ENCODE measurements at places on chromosomes 5 and 9. TPM values are rescaled to one million over a fixed set of nuclear protein-coding genes. Genes with fewer than 3 reads are reported as not detected.

PCSK1 gene
- 0.45 TPM for polyA plus RNA-seq

SPINK1 gene
- polyA plus RNA-seq = 258 TPM

HSPB3 gene
- not detected for polyA plus RNA-seq

GMCL2 gene
- not detected for polyA plus RNA-seq

MFAP3 gene
- polyA plus RNA-seq = 4.6 TPM

SELENOP gene
- 4,199 TPM for polyA plus RNA-seq

CER1 gene
- polyA plus RNA-seq = not detected

POLR3G gene
- polyA plus RNA-seq = 0.45 TPM

DNA sequence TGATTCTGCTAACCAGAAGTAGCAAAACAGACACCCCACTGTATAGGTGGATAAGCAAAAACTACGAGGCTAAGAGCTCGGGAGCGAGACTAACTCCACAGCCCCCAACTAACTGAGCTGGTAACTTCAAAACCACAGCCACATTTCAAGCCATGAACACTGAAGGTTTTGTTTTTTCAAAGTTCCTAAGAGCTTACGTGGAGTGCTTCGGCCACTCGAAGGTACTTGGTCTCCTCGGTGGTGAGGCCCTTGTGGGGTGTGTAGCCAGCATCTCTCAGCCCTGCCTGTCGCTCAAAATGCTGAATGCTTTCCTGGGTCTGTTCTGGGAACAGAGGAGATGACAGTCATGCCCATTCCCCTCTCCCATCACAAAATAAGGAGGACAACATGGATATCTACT lies 11.1 kb downstream of the KIAA1191 start:
- H3K4me1 ChIP-seq = no peaks in the 10 kb centered on the region
- no peak for DNase-seq
- peaks cover 25% of the 10 kb centered on the region for H3K36me3 ChIP-seq
- H3K27me3 ChIP-seq = no peaks in the 10 kb centered on the region

GRCh38 chr5:153158608-153159007 lies 331.9 kb upstream of the GRIA1 start:
- H3K4me3 ChIP-seq = no peak overlapping the region
- H3K36me3 ChIP-seq = no peaks in the 10 kb centered on the region
- DNase-seq = no peak
- H3K27ac ChIP-seq = no peak overlapping the region

DNA sequence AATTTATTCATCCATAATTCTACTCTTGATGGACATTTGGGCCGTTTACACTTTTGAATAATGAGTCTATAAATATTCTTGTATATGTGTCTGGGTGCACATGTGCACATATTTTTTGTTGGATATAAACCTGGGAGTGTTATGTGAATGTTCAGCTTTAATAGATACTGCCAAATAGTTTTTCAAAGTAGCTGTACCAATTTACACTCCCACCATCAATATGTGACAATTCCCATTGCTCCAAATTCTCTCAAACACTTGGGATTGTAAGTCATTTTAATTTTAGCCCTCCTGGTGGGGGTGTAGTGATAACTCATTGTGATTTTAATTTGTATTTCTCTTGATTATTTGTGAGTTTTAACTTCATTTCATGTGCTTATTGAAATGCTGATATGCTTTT lies 114.9 kb downstream of the GRIA1 start:
- H3K4me1 ChIP-seq = no peaks in the 10 kb centered on the region
- DNase-seq = no peak
- H3K36me3 ChIP-seq = no peaks in the 10 kb centered on the region
- H3K4me3 ChIP-seq = no peak overlapping the region

DNA sequence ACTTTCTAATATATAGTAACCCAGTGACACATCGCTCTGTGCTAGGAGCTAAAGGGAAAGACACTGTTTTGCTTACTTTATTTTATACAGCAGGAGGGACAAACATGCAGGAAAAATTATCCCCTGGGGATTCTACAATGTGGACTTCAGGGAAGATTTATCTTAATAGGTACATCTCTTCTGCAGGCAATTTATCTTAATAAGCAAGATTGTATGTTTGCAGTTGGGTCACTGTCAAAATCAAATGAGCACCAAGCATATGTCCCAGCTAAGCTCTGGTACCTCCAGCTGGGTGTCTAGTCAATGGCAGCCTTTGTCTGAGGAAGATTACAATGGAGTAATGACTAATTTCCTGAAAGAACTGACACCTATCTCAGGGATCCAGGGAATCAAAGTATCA lies 309.9 kb upstream of the PANK3 start:
- H3K36me3 ChIP-seq = no peaks in the 10 kb centered on the region
- peaks cover 9% of the 10 kb centered on the region for H3K27me3 ChIP-seq
- DNase-seq = no peak
- H3K4me1 ChIP-seq = no peaks in the 10 kb centered on the region
- H3K27ac ChIP-seq = no peak overlapping the region
- no peak overlapping the region for H3K4me3 ChIP-seq

DNA sequence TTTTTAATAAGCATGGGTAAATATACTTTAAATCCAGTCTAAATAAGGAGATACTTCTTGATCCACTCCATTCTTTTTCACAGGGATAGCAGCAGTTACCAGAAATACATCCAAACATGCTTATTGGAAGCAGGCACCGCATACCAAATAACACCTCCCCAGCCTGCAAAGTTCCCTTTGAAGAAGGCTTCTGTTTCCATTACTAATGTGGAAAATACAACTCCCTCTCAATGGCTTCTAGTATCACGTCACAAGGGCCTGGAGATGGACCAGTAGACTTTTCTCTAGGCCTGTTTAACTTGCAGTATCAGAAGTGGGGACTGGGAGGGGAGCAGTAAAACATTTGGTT lies 20.8 kb downstream of the TMEM245 start:
- H3K27ac ChIP-seq = no peak overlapping the region
- DNase-seq = no peak
- H3K4me3 ChIP-seq = no peak overlapping the region
- H3K4me1 ChIP-seq = no peaks in the 10 kb centered on the region
- H3K36me3 ChIP-seq = peaks cover 17% of the 10 kb centered on the region
- H3K27me3 ChIP-seq = no peaks in the 10 kb centered on the region

GRCh38 chr9:27351438-27351837 lies 54.5 kb upstream of the EQTN start:
- no peaks in the 10 kb centered on the region for H3K27me3 ChIP-seq
- H3K4me3 ChIP-seq = no peak overlapping the region
- DNase-seq = peak; percentile 52
- peaks cover 5% of the 10 kb centered on the region for H3K4me1 ChIP-seq
- H3K27ac ChIP-seq = no peak overlapping the region

GRCh38 chr5:31333475-31333874 lies 140.0 kb downstream of the CDH6 start:
- H3K36me3 ChIP-seq = no peaks in the 10 kb centered on the region
- peaks cover 3% of the 10 kb centered on the region for H3K27me3 ChIP-seq
- no peak overlapping the region for H3K4me3 ChIP-seq
- no peaks in the 10 kb centered on the region for H3K4me1 ChIP-seq

DNA sequence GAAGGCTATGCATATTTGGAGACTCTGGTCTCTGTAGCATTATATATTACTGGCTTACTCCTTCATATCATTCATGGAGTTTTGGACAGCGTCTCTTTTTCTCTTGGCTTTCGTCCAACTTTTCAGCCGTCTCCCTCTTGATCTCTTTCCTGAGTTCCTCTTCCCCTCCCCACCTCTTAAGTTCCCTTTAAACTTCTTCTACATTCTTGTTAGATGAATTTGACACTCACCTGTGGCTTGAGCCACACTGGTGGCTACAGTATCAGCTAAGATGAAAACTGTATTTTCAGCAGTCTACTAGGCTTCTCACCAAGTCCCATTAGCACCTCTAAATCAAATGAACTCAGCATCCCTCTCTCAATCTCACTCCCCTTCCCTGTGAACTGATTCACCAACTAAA lies 128.1 kb downstream of the STARD4 start:
- DNase-seq = no peak
- no peaks in the 10 kb centered on the region for H3K36me3 ChIP-seq
- no peaks in the 10 kb centered on the region for H3K27me3 ChIP-seq
- H3K4me1 ChIP-seq = no peaks in the 10 kb centered on the region

DNA sequence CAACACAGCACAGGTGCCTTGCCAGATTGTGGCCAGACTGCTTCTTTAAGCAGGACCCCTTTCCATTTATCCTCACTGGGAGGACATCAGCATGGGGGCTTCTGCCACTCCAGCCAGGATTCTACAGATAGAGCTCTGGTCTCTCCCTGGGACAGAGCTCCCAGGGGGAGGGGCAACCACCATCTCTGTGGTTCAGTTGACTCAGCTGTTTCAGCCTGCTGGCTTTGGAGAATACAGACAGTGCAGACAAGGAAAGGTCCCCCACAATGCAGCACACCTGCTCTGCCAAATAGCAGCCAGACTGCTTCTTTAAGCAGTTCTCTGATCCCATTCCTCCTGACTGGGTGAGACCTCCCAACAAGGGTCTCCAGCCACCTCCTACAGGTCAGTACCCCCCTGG lies 132.8 kb downstream of the OR2K2 start:
- no peak overlapping the region for H3K27ac ChIP-seq
- no peaks in the 10 kb centered on the region for H3K4me1 ChIP-seq
- DNase-seq = no peak
- H3K4me3 ChIP-seq = no peak overlapping the region

GRCh38 chr5:107631805-107632362 lies 38.9 kb downstream of the EFNA5 start:
- H3K36me3 ChIP-seq = no peaks in the 10 kb centered on the region
- DNase-seq = no peak
- H3K4me1 ChIP-seq = no peaks in the 10 kb centered on the region
- no peak overlapping the region for H3K27ac ChIP-seq
- H3K4me3 ChIP-seq = no peak overlapping the region

DNA sequence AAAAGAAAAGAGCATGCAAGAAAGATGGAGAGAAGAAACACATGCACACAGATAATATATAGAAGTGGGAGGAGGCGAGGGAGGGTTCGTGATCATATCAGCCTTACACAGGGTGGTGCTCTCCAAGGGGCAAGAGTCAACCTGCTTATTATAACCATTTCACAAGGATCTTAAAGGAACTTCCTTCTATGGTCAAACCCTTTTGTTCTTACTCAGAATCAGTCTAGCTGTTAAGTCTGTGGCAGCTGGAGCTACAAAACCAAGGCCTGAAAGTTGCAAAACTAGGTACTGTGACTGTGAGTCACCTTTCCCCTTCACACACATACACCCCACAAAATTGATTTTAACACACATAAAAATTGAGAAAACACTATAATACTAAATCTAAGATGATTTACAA lies 18.5 kb upstream of the ERMP1 start:
- H3K36me3 ChIP-seq = no peaks in the 10 kb centered on the region
- no peaks in the 10 kb centered on the region for H3K27me3 ChIP-seq
- peak; percentile 54 for DNase-seq
- peak overlapping the region; percentile 16 for H3K27ac ChIP-seq
- H3K4me3 ChIP-seq = no peak overlapping the region

- no peak overlapping the region for H3K4me3 ChIP-seq
- no peaks in the 10 kb centered on the region for H3K36me3 ChIP-seq
- no peak overlapping the region for H3K27ac ChIP-seq
These were observed 87.5 kb downstream of the TRIM32 start for GRCh38 chr9:116774421-116775180.

GRCh38 chr5:73945505-73945904 lies 319.5 kb downstream of the ARHGEF28 start:
- no peak overlapping the region for H3K27ac ChIP-seq
- H3K4me1 ChIP-seq = no peaks in the 10 kb centered on the region
- no peaks in the 10 kb centered on the region for H3K27me3 ChIP-seq

- no peak overlapping the region for H3K27ac ChIP-seq
- H3K27me3 ChIP-seq = no peaks in the 10 kb centered on the region
- H3K4me1 ChIP-seq = no peaks in the 10 kb centered on the region
- no peaks in the 10 kb centered on the region for H3K36me3 ChIP-seq
- no peak overlapping the region for H3K4me3 ChIP-seq
- no peak for DNase-seq
These were observed 236.1 kb downstream of the ARRDC3 start for GRCh38 chr5:91146905-91147600.

DNA sequence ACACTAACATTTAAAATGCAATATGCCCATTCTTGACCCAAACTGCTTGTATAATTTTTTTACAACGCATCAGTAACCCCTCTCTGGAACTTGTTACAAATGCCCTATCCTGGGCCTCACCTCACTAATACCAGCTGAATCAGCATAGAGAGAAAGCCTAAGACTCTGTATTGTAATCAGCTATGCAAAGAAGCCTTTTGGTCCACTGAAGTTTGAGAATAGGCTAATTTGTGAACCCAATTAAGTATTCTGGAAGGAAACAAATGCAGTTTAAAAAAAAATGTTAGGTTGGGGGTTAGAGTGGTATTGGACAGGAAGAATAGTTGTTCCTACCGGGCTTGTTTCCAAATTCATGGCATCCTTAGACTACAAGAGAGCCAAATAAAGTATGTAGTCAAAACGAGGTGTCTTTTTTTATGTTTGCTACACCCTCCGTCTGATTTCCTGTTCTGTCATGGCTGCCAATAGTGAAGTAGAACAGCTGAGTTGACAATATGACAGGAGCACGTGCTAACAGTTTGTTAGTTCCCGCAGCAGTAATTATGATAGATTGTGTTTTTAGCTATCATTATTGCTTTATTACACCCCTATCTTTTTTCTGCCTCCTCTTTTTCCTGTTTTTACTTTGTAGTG lies 1048.7 kb upstream of the NUDT12 start:
- no peak overlapping the region for H3K4me3 ChIP-seq
- DNase-seq = no peak
- H3K27me3 ChIP-seq = no peaks in the 10 kb centered on the region

Measured in small intestine (tissue), 16 donors.